ENCODE measurements at places on chromosomes 6 and 20.
A peak's percentile ranks its signal among the peaks of the same experiment; 100 is the strongest.

GRCh38 chr6:143427109-143427817 is 23.2 kb downstream of the ADAT2 start:
- DNase-seq, result peak; percentile 72

DNA sequence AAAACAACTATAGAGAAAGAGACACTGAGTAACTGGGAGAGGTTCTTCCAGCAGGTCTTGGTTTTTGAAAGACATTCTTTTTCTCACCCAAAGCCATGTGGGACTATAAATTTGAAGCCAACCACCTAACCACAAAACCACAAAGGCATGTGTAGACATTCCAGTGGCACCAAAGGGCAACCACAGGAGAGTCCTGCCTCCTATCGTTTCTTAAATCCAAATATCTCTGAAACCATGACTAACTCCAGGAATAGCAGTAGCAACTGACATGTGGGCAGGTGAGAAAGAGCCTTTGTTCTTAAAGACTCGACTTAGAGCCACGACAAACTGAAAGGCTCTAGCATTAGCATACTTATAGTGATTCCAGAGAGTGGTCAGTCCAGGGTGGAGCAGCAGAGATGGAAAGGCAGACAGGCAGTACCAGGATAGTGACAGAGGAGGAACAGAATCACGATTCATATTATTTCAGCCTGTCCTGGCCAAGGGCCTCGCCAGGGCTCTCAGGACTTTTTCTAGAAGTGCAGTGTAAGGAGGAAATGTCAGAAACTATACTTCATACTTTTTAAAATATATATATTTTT is 9.4 kb upstream of the COL9A1 start:
- no peak for DNase-seq

DNA sequence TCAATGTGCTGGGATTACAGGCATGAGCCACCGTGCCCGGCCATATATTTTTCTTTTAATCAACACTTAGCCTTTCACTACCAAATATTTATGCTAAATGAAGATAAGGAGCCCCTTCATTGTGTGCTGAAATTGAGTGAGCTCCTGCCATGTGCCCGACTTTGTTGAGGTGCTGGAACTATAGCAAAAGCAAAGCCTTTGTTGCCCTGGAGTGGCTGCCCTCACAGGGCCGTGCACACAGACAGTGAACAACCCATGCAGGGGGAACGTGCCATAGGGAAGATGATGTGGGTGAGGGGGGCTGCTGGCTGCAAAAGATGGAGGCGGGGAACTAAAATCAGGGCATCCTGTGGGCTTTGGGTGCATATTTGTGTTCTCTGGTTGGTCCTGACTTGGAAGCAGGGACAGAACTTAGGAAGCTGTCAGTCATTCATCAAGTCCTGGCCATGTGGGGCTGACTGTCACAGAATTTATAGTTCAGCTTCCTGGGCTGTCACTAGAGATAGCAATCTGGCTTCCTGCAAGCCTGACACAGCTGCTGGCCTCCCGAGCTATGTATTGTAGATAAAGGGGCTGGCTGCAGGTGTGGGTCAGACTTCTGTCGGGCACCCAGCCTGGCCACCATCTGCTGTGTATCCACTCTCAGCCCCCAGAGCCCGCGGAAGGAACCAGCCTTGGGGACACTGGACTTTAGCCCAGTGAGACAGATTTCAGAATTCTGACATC is 56.8 kb upstream of the MPC1 start:
- DNase-seq, result no peak

GRCh38 chr20:64064145-64064698 is 1.2 kb downstream of the TCEA2 start:
- DNase-seq, result no peak

- DNase-seq, result no peak
These were observed 42.0 kb upstream of the KIF16B start for GRCh38 chr20:16615199-16615598.

DNA sequence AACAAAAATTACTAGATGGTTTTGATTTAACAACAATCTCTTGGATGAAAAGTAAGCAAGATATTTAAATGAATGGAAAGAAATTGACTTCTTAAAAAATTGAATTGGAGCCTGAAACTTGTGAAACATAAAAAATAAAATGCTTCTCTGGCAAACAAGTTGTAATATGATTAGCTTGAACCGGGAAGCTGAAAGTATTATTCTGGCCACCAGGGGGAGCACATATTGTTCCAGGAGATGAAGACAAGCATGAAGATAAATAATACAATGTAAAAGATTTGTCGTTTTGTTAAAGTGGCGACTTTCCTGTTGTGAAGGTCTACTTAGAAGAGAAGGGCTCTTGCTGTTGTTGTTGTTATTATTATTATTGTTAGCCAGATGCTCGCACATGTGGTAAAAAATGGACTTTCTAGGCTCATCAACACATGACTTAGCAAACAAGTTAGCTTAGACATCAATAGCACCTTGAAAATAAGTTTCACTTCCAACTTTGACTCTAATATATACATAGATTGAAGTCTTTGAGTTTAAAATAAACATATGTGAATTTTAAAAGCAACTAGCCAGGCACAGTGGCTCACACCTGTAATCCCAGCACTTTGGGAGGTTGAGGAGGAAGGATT is 14.2 kb downstream of the PAX1 start:
- peak; percentile 23 for DNase-seq

DNA sequence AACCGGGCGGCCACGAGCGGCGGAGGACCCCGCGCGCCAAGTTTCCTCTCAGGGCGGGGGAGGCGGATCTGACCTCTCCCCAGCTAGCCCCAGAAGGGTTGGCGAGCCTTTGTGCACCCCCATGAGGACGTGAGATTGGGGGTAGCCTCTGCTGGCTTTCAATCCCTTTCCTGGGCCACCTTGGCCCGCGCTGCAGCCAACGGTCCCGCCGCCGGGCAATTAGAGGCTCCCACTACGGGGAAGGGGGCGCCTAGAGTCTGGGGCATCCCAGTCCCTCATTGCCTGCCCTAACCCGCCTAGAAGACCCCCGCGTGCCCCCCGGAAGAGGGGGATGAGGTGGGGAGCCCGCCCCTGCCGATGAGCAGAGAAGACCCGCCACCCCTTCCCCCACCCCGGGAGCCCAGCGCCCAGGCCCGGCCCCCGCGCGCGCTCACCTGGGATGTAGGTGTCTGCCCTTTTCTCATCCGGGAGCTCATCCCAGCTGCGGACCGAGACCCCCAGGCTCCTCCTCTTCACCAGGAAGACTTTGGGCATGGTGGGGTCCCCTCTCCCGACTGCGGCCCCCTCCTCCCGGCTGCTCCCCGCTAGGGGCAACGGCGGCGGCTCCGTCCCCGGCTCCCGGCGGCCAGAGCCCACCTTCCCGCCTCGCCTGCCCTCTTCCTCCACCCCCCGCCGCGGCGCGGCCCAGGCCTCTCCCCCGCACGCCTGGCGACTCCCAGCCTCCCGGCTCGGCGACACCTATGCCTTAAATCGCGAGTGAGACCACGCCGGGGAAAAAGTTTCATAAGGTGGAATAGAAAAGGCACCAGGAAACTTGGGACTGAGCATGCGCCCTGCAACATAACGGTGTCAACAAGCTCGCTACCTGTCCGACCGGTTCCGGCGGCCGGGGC is at the start of gene OVOL2:
OVOL2 (minus strand) TSS at position 816 of the 893 bp plus-strand sequence; CDS start at position 534, 282 bp downstream.
- no peak for DNase-seq

DNA sequence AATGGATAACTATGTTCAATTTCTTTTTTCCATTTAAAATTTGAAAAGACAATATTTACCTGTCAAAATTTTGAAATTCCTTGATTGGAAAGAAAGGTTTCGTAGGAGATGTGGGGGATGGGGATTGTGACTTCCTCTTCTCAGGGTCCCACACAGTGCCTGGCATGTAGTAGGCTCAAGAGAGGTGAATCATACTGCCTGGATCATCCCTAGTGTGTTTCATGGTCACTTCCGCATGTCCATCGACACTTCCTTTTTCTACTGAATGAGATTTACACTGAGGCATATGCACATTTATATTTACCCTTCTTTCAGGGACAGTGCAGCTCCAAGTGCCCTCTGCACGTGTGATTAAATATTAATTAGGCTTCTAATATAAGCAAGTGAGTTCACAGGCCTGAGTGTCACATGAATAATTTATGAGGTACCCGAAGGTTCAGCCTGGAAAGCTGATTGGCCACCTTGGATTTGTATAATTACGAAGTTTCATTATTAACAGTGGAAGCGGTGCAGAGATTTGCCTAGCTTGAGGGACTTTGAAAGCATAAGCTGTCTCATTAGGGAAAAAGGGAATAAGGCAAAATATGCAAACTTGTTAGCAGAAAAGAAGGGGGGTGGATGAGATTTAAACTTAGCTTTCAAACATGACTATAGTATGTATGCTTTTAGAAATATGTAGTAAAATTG is 177.5 kb upstream of the MMS22L start:
- no peak for DNase-seq

DNA sequence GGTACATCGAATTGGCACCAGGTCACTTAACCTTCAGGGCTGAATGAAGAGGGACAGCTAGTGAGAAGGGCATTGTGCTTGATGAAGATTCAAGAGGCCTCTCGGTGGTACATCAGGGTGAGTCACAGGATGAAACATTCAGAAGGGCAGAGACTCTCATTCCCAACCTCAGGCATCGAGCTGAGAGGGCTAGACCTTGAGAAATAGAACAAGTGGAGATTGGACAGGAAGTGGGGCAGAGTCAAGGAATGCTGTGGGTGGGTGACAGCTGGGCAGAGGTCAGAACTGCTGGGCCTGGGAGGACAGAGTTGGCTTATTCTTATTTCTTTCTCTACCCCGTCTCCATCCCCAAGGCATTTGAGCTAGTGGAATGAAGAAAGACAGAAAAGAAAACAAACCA is 126.0 kb downstream of the SCML4 start:
- DNase-seq, result no peak

- DNase-seq, result no peak
These were observed 4.2 kb upstream of the ITPR3 start for GRCh38 chr6:33616913-33617312.

- no peak for DNase-seq
These were observed 12.0 kb downstream of the GCLC start for GRCh38 chr6:53532942-53533341.

GRCh38 chr6:6810727-6811126 is 222.2 kb downstream of the LY86 start:
- DNase-seq, result no peak

DNA sequence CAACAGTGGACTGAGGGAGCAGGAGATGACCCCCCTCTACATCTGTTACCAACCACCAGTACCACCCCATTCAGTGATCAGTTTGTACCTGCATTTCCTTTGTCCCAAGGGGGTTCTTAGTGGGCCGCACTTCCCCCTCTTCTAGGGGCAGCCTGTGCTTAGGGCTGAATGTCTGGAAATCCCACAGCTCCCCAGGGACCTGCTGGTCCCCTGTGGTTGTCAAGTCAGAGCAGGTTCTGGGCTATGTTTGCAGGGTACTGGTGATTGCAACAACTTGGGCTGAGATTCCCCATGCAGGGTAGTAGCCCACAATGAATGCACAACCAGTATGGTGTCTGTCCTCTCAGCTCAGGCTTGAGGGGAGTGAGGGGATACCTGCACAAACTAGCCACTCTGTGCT is 39.7 kb upstream of the COL10A1 start:
- no peak for DNase-seq

GRCh38 chr6:56062836-56063235 is 184.5 kb downstream of the COL21A1 start:
- DNase-seq, result no peak

- no peak for DNase-seq
These were observed 117.0 kb downstream of the TFAP2A start for GRCh38 chr6:10297832-10298231.

GRCh38 chr6:157867981-157868380 is 44.9 kb downstream of the SNX9 start:
- DNase-seq, result no peak

DNA sequence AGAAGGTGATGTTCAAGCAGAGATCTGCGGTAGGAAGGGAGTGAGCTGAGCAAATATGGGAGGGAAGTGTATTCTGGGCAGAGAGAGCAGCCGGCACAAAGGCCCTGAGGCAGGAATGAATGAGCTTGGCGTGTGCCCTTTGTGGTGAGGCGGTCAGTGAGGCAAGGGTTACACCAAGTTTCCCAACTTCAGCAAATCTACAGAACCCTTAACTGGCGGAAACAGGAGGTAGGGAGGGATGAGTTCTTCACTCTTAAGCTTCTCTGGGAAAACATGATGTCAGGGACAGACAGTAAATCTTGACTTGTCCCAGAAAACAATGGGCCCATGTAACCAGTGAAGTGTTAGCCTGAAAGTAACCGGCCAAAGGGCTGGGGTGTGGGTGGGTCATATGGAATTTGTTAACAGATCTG is 97.1 kb upstream of the PTPN1 start:
- DNase-seq, result no peak

- no peak for DNase-seq
These were observed 20.7 kb downstream of the PRPF6 start for GRCh38 chr20:64001607-64002011.

GRCh38 chr6:154893917-154894316 is 101.2 kb upstream of the TIAM2 start:
- DNase-seq, result no peak

Data from activated CD4-positive, alpha-beta T cell treated with anti-CD3 and anti-CD28 coated beads, Interleukin-2, amount 50 U/mL, for 1 hour (primary cell).